ENCODE measurements at places on chromosomes 5 and 9.

- no peak for DNase-seq
These were observed 275.9 kb downstream of the DMRTA1 start for GRCh38 chr9:22722492-22722891.

GRCh38 chr9:87211669-87212068 is 264.4 kb upstream of the GAS1 start:
- DNase-seq = no peak

- no peak for DNase-seq
These were observed 37.6 kb downstream of the HRH2 start for GRCh38 chr5:175695161-175696126.

- peak; percentile 94 for DNase-seq
These were observed 2.1 kb downstream of the MSANTD3 start for GRCh38 chr9:100428871-100429654.

- DNase-seq = no peak
These were observed 21.6 kb upstream of the SPATA31D4 start for GRCh38 chr9:81906671-81907070.

DNA sequence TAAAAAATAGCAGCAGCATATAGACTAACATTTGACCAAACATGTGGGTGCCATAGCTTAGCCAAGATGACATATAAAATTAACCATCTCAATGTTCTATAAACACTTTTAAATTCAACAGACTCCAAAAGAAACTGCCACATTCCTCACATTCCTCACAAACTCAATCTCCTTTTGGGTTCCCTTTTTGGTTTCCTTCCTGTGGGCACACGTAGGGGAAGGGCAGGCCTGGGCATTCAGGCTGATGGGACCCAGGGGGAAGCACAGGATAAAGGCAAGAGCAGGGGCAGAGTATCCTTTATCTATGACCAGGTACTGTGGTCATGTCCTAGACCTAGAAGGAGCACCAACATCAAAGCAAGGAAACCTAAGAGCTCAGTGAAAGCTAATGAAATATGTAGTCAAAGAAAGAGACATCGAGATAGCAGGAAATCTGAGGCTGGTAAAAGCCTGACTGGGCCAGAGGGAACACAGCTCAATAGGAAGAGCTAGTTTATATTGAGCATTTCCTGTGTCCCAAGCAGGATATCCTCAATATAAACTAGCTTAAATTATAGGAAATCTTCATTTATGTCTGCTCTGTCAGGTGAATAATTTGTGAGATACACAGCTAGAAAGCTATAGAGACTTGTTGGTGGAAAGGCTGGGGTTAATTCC is 13.6 kb upstream of the ERAP1 start:
- no peak for DNase-seq

- DNase-seq = no peak
These were observed 355.8 kb upstream of the SMARCA2 start for GRCh38 chr9:1659363-1659690.

DNA sequence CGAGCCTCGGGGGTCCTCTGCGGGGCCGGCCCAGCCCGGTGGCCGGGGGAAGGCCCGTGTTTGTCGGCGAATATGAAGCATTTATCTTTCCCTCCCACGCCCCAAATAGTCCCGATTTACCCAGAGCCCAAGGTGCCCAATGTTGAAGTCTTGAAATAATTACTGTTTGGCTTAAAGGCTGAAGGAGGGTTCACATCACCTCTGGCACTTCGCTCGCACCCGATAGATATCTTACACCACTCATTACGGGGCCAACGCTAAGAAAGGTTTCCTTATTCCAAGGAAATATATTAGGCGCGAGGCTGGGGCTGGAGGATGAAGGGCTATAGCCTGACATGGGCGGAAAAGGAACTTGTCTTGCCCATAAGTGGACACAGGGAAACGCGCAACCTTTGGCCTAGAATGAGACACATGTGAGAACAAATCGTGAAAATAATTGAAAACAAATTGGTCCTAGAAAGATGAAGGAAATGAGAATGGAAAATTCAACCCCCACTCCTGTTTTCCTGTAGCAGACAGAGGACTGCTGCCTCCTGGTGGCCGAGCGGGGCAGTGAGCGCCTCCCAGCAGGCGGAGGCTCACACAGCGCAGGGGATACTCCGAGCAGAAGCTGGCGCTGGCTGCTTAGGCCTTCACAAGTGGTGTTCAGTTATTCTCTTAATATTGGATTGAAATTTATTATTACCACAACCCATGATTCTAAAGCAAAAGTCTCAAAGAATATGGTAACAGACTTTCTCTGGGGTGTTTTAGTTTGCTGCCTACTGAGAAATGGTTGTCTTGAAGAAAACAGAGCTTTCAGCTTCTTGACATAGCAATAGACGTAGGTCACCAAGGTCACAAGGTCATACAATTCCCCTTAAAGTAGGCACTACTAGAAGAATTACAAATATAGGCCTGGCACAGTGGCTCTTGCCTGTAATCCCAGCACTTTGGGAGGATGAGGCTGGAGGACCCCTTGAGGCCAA is 7.9 kb downstream of the CCL21 start:
- DNase-seq = peak; percentile 62

DNA sequence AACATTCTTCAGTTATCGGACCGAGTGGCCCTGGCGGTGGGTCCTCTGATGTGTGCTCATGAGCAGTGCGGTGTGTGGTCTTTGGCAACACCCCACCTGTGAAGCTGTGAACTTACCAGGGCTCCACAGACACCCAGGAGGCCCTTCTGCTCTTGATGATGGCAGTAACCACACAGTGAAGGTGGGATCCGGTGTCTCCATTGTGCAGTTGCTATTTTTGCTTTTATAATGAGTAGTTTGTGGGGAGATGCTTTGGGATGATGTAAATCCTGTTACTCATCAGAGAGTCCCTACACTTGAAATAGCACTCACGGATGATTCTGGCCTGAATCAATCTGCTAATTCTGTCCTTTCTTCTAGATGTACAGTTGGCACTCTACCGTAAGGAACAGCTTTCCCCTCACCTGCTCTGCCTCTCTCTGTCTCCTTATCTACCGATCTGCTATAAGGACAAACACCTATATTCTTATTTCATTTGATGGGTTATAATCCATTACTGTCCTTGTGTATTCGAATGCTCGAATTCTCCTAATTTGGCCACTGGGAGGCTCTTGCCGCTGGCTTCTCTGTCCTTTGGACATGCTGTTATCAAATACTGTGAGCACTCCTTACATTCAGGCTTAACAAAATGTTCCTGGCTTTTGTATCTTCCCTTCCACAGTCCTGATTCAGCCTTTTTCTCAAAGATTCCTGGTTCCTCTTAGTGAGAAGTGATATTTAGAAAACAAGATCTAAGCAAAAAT is 20.2 kb downstream of the ATPSCKMT start:
- DNase-seq = no peak

GRCh38 chr9:110330484-110331105 is 7.1 kb downstream of the TXNDC8 start:
- no peak for DNase-seq

GRCh38 chr5:111083323-111083722 is 8.8 kb upstream of the WDR36 start:
- no peak for DNase-seq

- DNase-seq = no peak
These were observed 10.5 kb downstream of the MLLT3 start for GRCh38 chr9:20611691-20612287.

DNA sequence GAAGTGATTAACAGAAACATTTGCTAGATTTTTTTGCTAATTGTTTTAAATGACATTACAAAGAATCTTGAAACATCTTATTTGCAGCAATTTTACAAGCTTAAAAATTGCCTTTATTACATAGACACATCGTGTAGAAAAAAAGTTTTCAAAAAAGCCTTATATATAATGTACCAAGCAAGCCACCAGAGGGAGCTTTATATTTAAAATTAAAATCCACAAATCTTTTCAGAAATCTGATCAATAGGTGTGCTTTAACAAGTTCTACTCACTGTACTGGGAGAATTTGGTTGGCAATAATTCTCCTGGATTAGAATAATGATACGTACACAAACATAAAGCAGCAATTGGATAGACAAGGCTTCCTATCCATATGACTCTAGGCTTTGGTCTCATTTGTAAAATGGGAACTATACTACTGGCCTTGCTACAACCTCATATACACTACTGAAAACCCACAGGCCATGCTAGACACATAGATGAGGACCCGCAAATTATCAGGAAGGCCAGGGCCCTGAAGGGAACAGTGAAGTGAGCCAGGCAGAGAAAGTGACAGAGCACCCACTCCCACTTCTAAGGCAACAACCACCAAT is 4.8 kb downstream of the PSMB7 start:
- no peak for DNase-seq

GRCh38 chr9:135095470-135096407 is 8.3 kb downstream of the OLFM1 start:
- no peak for DNase-seq
